GM23248 (cell line): ENCODE measurements at places on chromosomes 13 and 19.

DNA sequence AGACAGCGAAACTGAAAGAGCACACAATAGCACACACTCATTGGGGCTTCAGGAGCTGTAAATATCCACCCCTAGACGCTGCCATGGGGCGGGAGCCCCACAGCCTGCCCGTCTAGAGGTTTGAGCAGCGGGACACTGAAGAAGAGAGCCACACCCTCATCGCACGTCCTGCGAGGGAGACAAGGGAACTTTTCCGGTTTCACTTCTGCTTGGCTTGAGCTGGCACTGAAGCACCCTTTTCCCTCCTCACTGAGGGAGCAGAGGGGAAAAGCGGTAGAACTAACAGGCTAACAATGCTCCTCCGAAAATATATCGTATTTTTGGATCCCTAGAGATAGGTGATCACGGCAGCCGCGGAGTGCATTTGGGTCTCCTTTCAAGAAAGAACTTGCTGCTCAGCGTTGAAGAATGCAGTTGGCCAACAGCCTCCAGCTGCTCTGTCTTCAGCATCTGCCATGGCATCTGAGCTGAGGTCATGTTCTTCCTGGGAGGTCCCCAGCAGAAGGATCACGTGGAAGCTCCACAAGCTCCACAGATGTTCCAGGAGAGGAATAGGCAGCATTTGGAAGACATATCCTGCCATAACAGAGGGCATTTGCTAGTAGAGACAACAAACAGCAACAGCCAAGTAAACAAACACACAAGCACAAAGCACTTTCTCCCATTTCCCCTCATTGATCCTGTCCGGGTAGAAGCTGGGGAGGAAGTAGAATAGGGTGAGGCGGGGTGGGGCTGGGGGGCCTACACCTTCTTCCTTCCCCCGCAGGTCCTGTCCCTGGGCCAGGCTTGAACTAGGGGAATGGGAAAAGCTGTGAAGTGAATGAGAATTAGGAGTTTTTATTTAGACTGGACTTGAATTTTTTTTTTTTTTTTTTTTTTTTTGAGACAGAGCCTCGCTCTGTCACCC is 44.8 kb upstream of the ALOX5AP start:
- DNase-seq, result peak; percentile 96

DNA sequence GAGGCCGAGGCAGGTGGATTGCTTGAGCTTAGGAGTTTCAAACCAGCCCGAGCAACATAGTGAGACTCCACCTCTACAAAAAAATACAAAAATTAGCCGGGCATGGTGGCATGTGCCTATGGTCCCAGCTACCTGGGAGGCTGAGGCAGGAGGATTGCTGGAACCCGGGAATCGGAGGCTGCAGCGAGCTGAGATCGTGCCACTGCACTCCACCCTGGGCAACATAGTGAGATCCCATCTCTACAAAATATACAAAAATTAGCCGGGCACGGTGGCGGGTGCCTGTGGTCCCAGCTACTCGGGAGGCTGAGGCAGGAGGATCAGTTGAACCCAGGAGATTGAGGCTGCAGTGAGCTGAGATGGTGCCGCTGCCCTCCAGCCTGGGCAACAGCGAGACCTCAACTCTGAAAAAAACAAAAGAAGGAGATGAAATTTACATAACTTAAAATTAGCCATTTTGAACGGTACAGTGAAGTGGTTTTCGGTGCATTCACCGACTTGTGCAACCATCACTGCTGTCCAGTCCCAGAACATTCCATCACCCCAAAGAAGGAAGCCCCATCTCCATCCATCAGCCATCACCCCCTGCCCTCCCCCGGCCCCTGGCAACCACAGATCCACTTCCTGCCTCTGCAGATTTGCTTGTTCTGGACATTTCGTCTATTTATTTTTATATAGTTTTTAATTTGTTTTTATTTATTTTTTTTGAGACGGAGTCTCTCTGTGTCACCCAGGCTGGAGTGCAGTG is 1.6 kb upstream of the AZU1 start:
- no peak for DNase-seq

- DNase-seq, result peak; percentile 62
These were observed 396 bp downstream of the RTN2 start for GRCh38 chr19:45496349-45496953.

GRCh38 chr13:50198508-50198907 is 183.3 kb downstream of the KCNRG start:
- DNase-seq, result peak; percentile 62

- peak; percentile 74 for DNase-seq
These were observed 11.9 kb downstream of the SELENOW start for GRCh38 chr19:47790398-47790814.

DNA sequence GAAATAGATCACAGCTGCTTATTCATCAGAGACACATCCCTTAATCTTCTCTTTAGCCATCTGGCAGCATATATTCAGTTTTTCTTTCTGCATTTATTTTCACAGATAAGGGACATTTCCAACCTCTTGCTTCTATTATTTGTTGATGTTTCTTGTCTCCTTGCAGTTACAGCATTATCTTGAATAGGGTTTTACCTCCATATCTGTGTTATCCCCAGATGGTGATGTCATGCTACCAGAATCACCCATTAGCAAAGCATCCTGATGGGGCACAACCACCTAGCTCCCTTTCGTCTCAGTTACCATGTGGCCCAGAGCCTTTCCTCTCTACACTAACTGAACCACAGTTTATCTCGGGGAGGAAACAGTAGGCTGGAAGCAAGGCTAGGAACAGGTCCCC is 483.9 kb downstream of the FOXO1 start:
- no peak for DNase-seq

DNA sequence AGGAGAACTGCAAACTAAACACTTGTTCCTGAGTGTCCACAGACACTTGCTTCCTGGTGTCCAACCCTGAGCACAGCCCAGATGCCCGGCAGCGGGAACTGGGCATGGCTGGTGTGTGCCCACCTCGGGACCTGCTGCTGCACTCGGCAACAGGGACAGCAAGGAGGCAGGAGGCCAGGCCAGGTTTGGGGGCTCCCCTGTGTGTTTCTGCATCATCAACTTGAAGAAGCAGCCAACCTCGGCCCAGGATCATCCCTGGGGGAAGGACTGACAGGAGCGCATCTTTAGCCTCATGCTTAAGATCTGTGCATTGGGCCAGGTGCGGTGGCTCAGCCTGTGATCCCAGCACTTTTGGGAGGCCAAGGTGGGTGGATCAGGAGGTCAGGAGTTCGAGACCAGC is 35.1 kb upstream of the LDLR start:
- no peak for DNase-seq

DNA sequence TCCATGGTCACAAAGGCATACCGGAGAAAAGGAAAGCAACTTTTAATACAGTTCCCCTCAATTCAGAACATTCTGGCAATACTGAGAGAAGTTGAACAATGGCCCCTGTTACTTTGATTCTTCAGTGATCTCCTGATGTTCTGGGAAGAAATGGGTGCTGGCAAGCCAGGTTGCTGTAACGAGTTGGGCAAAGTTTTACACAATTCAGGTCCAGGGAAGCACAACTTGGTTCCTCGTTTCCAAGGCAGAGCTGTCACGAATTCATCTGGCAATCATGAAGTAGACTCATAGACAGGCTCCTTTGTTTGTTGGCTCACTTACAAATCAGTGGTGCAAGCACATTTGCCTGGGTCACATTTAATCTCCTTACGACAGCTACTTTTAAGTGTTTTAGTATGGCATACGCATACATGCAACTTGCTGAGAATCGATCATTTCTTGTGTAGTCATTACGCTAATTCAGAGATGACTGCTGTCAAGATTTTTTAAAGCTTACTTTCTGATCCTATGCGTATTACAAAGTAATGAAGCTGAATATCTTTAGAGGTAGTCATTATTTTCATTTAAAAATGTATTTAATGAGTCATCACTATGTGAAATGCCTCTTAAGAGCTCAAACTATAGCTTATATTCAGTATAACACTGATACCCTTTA is 174.7 kb downstream of the GPC5 start:
- no peak for DNase-seq

- no peak for DNase-seq
These were observed 274.7 kb upstream of the SOX21 start for GRCh38 chr13:94987081-94987480.

DNA sequence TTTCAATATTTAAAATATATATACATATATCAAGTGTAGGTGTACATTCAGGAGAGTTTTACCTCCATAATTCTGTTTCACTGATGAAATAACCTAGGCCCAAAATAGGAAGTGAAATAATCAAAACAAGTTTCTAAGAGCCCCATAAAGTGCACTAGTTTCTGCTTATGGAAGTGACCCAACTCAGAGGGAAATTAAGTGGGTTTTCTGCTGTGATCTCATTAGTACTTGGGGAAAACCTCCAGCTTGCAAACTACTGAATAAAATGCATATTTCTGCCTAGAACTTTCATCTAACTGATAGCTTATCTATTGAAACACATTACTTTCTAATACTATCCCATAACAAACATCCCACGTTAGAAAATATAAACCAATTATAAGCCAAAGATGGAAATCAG is 45.4 kb upstream of the MIR17HG start:
- DNase-seq, result no peak

- DNase-seq, result peak; percentile 28
These were observed 2.4 kb upstream of the SIGLEC9 start for GRCh38 chr19:51122112-51122981.

DNA sequence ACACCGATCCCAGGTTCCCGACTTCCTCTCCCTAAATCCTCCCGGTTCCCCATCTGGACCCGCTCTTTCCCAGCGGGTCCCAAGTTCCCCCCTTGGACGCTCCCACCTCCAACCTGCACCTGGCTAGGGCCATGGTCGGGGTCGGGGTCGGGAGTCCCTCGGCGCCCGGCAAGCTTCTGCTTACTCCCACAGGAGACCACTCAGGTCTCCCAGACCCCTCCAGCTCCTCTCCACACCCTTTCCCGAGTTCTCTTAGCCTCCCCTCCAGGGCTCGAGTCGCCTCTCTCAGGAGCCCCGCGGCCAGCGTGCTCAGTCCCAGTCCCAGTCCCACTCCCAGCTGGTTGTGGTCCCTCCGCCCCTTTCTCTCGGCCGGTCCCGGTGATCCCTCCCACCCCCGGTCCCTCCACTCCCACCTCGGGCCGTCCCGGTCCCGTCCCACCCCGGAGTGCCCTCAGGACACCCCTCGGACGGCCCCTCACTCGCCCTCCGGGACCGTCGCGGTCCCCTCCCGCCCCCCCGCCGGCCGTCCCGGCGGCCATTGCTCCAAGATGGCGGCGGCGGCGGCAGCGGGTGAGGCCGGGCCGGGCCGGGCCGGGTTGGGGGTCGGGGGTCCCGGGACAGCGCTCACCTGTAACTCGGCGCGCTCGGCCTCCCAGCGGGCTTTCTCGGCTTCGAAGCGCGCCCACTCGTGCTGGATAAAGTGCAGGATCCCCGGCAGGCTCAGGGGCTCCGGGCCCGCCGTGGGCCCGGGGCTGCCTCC is at the start of gene FKRP:
FKRP (plus strand) TSS at position 537 of the 760 bp plus-strand sequence. CDS start 9,394 bp downstream, outside the sequence.
- DNase-seq, result peak; percentile 54

DNA sequence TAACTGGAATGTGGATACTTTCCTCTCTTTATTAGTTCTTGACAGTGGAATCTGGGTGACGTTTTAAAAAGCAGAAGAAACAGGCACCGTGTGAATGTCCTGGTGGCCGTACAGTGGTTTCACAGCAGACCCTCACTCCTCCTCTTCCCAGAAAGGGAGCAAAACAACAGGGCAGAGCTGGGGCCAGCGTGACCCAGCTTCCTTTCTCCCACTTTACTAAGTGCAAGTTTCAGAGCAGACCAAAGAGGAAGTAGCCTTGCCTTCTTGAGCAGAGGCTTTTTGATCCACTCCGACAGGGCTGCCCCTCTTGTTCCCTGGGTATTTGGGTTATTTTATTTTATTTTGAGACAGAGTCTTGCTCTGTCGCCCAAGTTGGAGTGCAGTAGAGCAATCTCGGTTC is 19.6 kb upstream of the C19orf33 start:
- no peak for DNase-seq

GRCh38 chr19:17337675-17338432 is 501 bp downstream of the GTPBP3 start:
- DNase-seq, result peak; percentile 70

- no peak for DNase-seq
These were observed 2.3 kb upstream of the FCAR start for GRCh38 chr19:54871696-54872095.

- peak; percentile 20 for DNase-seq
These were observed 29.3 kb upstream of the GRTP1 start for GRCh38 chr13:113393226-113393562.

DNA sequence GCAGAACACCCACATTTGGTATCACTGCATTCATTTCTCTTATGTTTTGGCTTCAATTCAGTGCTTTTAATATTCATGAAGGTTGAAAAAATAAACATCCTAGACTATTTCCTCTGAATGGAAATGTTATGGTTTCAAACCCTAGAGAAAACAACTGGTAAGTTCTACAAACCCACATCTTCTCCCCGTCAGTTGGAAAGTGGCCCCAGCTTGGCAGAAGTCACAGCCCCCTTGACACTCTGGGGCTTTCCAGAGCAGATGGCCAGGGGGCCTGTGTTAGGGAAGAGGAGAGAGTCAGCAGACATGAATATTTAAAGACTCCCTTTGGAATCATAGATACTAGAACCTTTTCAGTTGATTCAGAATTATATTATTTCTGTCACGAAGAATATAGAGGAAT is 123.9 kb downstream of the SHISA2 start:
- no peak for DNase-seq
